CD8-positive, alpha-beta memory T cell (primary cell): ENCODE measurements at places on chromosomes 2 and 18.

DNA sequence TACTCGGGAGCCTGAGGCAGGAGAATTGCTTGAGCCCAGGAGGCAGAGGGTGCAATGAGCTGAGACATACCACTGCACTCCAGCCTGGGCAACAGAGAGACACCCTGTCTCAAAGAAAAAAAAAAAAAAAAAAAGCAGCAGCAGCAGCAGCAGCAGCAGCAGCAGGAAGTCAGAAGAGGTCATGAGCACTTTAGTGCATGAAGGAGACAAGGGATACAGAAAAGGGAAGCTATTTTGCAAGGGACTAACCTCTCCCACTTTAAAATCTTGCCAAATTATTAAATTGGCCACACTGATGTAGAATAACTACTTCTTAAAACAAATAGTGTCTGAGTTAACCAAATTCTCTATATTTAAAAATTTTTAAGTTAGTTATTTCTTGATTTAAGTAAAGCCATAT is 113.4 kb upstream of the PDE1A start:
- DNase-seq = no peak

DNA sequence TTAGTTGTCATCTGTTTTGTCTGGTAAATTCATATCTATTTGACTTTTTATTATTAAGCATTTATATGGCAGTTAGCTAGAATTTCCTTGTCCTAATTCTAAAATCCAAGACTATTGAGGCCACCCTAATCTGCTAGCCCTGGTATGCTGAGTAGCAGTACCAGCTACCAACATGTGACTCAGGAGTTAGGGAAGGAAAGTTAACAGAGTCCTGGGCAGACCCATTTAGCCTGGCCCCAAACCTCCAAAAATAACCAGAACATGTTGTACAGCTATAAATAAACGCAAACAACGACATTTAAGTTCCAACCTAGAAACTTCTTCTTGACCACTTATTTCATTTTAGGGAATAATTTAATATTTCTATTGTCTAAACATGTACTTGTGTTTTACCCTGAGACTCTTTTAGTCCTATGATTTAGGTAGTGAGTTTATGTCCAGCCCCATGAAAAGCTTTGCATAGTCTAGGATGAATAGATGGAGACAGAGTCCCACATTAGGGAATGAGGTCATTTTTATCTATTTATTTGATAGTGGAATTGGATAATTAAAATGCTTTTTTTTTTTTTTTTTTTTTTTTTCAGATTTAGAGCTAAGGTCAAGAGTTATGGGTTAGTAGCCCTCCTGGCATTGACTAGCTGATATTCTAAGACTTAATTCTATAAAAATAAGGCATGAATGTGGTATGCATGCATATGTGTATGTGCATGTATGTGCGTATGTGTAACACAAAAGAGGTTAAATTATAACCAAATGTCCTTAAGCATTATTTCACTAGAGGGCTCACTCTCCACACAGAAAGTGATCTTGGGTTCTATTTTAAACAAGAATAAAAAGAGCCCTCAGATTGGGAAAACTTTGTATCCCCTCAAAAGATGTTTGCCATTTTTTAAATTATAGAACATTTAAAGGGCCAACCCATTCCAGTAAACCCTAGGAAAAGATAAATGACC is 160.1 kb upstream of the MAPRE2 start:
- no peak for DNase-seq

GRCh38 chr2:127166231-127166860 is 53.8 kb downstream of the CYP27C1 start:
- DNase-seq = no peak

DNA sequence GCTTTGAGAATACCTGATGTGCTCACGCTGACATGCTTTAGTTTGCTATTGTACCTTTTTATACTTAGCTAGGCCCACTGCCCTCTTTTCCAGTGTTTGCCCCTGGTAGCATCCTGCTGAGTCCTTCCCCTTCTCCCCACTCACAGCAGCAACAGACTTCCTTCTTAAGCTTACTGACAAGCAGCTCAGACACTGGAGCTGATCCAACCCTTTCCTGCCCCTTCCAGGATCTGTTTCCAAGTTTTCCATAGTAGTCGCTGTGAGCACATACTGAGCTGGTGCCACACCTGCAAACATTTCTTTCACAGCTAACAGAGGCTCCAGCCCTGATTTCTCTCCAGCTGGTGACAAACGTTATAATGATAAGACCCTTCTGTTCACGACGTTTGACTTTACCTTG is 991.4 kb upstream of the CELF4 start:
- DNase-seq = no peak

DNA sequence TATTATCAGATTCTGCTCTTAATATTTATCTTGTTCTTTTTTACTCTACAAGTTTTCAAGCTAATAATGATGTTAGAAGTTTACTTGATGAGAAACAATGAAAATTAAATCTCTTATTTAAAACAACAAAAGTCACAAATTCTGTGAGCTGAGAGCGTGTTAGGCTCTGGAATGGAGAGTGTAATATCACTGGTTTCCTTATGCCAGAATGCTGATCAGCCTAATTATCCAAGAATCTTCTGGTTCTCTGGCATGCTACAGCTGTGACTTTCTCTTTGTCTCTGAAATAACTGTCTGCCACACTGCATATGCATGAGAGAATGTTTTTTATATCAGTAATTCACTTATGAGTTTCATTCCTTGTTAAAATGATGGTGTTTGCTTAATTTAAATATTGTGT is 236.7 kb downstream of the PARD3B start:
- no peak for DNase-seq

DNA sequence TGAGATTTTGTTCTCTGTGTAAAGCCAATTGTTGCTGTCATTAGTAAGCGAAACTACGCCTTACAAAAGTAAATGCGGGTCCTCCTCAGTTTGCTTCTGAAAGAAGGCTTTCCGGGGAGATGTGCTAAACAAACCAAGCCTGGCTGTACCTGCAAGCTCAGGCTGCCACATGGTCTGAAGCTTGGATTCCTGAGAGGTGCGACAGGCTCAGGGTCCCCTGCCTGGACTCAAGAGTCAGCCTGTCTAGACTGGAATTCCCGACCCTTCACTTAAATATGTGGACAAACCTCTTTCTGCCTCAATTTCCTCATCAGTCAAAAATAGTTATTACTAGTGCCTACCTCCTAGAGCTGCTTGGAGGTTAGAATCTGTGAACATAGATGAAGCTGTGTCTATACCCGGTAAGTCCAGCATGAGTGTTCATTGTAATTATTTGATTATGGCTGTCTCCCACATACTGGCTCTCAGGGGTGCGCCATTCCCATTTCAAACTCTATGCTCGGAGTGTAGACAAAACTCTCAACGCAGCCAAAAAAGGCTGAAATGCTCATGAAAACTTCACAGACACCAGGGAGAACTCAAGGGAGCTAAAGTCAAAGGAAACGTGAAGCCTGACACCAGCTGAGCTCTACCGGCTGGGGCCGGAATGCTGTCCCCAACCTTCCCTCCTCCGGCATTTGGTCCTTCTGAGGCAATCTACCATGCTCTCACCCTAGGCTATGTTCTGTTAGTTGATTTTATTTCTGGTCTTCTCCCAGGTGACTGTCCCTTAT is 31.4 kb downstream of the SOWAHC start:
- DNase-seq = no peak

GRCh38 chr2:41521211-41521610 is 526.6 kb upstream of the PKDCC start:
- no peak for DNase-seq

GRCh38 chr2:43368483-43369385 is 142.3 kb upstream of the ZFP36L2 start:
- DNase-seq = no peak

GRCh38 chr2:237279012-237279768 is 134.8 kb downstream of the COL6A3 start:
- DNase-seq = no peak

DNA sequence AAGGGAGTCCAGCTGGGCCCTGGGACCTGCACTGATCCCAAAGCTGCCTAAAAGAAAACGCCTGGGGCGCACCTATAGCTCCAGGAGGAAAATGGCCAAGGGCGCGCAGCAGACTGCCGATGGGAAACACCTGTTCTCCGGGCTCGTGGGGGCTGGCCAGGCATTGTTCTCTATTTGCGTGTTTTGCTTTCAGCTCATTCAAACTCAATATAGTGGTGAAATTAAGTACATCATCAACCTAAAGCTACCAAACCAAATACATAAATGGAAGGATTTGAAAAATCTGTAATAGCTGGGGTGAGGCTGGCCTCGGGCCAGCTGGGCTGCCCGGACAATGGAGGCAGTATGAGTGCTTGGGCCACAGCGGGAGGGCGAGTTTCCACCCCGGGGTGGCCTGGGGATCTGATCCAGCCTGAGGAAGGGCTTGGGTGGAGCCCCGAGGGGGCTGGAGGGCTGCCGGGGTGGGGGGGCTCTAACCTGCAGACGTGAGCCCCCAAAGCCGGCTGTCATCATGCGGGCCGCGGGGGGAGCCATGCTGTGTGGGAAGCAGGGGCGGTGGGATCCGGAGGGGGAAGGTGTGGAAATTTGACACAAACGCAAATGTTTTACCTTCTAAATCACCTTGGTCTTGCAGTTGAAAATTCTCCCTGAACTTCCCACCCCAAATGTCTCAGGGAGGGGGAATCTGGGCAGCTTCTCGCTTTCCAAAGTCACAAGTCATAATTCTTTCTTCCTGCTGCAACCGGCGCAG is 77.6 kb downstream of the ASB1 start:
- DNase-seq = no peak

DNA sequence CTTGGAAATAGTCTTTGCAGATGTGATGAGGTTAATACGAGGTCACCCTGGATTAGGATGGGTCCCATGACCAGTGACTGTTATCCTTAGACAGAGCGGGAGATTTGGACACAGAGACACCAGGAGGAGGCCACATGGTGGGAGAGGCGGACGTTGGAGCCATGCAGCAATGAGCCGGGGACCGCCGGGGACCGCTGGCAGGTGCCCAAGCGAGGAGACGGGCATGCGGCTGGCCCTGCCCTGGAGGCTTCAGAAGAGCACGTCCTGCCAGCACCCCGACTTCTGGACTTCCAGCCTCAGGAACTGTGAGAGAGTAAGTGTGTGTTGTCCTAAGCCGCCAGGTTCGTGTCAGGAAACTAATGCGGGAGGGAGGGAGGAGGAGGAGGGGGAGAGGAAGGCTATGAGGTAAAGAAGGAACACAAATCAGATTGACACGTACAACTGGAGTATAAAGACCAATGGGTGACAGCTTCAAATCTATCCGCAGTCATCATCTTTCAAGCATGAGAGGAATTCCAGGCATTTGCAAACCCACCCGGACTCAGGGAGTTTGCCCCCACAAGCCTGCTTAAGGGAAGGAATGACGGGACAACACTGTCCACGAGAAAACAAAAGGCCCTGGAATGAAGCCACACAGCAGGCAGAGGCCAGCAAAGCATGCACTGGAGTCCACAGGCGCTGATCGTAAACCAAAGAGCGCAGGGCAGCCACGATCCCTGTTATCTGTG is 11.6 kb upstream of the BOK start:
- no peak for DNase-seq

DNA sequence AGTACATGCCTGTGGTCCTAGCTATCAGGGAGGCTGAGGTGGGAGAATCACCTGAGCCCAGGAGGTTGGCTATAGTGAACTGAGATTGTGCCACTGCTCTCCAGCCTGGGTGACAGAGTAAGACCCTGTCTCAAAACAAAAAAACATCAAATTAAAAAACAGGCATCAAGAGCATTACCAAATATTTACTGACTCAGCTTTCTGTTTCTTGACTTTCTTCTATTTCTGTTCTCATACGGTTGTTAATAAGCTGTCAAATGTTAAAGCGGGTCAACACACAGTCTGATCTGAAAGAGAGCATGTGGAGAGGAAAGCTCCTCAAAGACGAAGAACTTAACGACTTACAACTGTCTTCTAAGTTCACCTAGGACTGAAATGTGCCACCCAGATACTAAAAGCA is 59.0 kb downstream of the ITGB1BP1 start:
- DNase-seq = no peak

- DNase-seq = no peak
Observed at GRCh38 chr18:3799515-3799914, 349.5 kb downstream of the TGIF1 start.

- DNase-seq = no peak
Observed at GRCh38 chr2:194332799-194333490, 1324.1 kb upstream of the SLC39A10 start.

DNA sequence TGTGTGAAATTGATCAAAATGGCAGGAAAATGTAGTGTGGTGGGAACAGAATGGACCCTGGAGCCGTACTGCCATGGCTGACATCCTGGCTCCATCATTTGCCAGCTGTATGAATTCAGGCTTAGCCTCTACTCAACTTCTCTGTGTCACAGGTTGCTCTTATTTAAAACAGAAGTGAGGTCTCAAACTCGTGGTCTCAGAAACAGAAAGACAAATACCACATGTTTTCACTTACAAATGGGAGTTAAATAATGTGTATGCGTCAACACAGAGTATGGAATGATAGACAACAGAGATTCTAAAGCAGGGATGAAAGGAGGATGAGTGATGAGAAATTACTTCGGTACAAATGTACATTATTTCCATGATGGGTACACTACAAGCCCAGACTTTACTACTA is 227.4 kb downstream of the DCC start:
- no peak for DNase-seq

GRCh38 chr18:24659827-24660720 is 199.6 kb downstream of the HRH4 start:
- DNase-seq = peak; percentile 2

- DNase-seq = no peak
Observed at GRCh38 chr2:150099805-150100204, 387.7 kb downstream of the RND3 start.

DNA sequence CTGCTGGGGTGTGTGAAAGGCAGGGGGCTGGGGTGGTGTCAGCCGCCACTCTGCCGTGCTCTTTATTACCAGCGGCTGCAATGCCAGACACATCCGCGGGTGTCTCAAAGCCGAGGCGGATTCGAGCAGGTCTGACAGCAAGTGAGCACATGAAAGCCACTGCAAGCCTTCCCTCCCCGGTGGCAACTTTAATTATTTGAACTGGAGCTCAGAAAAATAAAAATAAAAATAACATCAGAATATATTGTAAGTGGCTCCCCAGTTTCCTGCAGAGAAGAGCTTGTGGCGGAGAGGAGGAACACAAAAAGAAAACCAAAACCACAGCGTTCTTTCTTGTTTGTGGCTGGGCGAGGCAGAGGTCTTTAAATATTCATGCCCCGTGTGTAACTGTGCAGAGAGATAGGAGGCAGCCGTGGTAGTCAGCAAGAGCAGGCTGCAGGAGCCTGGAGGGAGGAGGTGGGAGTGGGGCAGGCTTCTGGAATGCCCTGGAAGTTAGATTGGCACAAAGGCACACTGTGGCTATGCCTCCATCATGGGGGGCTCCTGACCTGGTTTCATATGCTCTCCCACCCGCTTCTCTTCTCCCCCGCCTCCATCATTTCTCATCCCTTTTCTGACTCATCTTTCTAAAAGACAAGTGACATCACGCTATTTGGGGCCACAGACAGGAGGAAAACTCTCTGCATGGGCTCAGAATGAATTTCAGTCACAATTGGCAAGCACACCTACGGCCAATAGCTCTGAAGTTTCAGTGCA is 199.8 kb downstream of the CLIP4 start:
- DNase-seq = peak; percentile 76

GRCh38 chr18:26723981-26724380 is 141.5 kb downstream of the AQP4 start:
- DNase-seq = no peak

GRCh38 chr2:20578895-20579825 is 71.7 kb downstream of the HS1BP3 start:
- DNase-seq = no peak
